GM19239 (cell line): ENCODE measurements at places on chromosomes 16 and 17.

DNA sequence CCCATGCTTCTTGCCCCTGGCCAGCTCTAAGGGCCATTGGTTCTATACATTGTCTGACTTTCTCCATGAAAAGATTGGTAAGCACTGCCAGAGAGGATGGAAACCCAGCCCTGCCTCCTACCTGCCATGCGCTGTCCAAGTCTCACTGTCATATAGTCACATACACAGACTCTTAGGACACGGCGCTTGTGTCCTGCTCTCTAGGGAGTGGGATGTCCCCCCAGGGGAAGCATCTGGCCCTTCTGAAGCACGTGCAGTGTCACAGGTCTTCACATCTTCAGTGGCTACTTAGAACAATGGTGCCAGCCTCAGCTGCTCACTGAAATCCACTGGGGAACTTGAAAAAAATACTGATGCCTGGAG, 38.7 kb downstream of the MYO18A start:
- no peak for DNase-seq

DNA sequence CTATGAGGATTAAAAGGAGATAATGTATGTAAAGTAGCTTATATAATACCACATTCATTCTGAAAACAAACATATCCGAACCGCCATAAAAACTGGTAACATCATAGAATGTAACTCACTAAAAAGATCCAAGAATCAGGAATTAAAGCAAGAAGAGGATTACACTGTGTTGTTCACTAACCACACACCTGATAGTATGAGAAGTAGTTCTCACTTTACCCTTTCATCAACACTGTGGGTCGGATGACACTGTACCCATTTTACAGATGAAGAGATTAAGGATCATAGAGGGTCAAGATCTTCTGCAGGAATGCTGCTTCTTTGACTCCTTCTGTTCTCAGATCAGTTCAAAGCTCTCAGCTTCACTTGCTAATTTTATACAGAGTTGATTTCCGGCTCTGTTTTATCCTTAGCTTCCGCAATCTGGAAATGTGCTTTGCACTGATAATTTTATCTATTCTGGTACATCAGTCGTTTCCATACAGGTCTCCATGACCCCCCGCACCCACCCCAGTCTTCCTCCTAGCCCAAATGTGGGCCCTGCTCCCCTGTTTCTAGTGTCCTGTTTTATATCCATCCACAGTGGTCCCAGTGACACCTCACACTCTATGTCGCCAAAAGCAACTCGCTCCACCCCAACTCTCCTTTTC, 288.6 kb upstream of the CCL2 start:
- DNase-seq = no peak

GRCh38 chr17:29582772-29583171, 6.7 kb downstream of the GIT1 start:
- DNase-seq = no peak

GRCh38 chr17:57694051-57694450, 51.0 kb downstream of the CCDC182 start:
- DNase-seq = no peak

DNA sequence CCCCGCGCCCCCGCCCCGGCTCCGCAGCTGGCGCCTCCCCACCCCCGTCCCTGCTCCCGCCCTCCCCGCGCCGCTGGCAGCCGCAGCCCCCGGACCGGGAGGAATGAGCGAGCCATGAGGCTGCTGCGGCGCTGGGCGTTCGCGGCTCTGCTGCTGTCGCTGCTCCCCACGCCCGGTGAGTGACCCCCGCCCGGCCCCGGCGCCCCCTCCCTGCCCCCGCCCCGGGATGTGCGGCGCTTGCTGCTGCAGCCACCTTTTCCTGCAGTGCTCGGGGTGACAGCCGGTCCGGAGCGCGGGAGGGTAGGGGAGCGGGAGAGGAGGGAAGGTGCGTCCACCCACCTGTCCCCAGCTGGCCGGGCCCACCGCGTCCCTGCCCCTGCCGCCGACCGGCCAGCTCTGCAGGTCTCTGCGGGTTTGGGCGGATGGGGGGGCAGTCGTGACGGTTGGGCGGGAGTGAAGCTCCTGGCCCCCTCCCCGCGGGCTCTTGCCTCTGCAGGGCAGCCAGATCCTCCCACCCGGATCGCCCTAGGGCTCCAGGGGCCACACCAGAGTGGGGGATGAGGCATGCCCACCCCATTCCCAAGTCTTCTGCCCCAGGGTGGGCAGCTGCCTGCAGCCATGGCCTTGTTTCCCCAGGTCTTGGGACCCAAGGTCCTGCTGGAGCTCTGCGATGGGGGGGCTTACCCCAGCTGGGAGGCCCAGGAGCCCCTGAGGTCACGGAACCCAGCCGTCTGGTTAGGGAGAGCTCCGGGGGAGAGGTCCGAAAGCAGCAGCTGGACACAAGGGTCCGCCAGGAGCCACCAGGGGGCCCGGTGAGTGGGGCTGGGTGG, 513 bp downstream of the ADAM11 start:
- no peak for DNase-seq

DNA sequence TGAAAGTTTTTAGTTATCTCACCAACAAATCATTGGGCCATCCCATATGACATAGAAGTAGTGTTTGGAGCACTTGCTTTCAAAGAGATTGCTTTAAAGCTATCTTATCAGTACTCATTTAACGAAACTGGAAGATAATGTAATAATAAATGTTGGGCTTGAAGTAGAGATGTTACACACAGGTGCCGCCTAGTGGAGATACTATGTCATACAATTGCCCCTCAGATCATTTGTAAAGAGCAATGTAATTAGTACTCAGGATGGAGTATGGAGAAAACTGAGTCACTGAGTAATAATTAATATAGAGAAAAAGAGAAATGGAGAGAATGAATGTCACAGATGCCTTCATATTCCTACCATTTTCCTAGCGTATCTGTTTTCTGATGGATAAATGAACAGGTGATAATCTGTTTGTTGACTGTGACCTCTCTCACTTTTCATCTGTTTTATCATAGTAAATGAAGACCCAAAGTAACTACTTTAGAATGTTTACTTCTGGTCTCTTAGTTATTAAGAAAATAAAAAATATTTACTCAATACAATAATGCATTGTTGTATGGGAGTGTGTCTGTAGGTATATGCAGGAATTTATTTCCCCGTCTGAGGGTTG, 80.4 kb downstream of the EFCAB5 start:
- peak; percentile 22 for DNase-seq

DNA sequence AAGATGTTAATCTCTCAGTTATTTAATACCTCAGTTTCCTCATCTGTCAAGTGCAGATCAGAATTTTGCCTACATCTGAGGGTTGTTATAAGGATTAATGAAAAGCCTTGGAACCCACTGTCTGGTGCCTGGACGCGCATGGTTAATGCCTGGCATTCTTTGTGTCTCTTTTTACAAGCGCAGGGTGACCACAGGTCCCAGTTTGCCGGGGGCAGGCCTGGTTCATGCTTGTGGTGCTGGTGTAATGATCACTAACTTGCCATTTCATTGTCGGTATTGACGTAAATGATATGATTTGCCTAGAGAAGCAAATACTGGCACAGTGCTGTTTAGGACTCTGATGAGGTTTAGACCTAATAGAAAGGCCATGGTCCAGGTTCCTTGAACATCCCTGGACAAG, 23.1 kb downstream of the MRC2 start:
- DNase-seq = no peak

DNA sequence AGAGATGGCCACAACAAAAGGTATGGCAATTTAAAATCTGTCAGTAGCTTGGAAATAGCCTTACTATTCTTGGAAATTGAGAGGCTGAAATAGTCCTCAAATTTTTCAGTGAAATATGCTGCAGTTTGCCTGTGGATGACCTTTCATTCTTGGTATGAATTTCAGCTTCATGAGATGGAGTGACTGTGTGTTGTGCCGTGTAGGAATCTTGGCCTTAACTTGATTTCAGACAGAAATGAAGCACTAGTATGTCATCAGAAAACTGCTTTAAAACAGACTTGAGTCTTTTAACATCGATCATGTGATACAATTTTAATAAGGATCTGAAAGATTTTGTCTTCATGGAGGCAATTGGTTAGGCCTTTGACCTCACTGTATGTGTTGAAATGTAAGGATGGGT, 247.2 kb downstream of the CNTNAP4 start:
- DNase-seq = no peak

- no peak for DNase-seq
These were observed 3.3 kb downstream of the GAS2L2 start for GRCh38 chr17:35749560-35750412.
